Smooth muscle cell of the brain vasculature (primary cell): ENCODE measurements at places on chromosomes 12 and 14.
A peak's percentile ranks its signal among the peaks of the same experiment; 100 is the strongest.

DNA sequence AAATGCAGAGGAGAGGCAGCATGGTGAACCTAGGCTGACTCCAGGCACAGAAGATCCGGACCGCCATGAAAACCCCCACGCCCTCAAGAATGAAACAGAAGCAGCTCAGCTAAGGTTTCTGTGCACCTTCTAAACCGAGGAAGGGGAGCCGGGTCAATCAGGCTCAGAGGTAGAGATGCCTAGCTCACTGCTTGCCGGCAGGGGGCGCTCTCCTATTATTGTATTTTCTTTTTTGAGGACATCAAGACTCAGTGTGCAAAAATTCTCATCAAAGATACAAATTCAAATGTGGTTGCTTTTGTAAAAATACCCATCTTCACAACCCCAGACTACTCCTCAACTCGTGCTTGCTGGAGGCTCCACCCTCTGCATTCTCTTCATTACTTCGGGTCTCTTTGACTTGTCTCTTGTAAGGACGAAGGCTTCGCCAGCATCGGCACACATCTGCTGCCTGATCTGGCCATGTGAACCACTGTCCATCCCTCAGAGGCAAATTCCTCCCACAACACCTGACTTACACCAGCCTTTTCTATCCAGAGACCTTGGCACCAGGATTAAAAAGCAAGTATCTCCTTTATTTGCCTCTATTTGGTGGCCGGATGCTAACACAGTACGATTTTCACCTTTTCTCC, 33.4 kb upstream of the RNASE3 start:
- peak; percentile 10 for DNase-seq

GRCh38 chr12:76018111-76018510, 13.5 kb downstream of the PHLDA1 start:
- no peak for DNase-seq

DNA sequence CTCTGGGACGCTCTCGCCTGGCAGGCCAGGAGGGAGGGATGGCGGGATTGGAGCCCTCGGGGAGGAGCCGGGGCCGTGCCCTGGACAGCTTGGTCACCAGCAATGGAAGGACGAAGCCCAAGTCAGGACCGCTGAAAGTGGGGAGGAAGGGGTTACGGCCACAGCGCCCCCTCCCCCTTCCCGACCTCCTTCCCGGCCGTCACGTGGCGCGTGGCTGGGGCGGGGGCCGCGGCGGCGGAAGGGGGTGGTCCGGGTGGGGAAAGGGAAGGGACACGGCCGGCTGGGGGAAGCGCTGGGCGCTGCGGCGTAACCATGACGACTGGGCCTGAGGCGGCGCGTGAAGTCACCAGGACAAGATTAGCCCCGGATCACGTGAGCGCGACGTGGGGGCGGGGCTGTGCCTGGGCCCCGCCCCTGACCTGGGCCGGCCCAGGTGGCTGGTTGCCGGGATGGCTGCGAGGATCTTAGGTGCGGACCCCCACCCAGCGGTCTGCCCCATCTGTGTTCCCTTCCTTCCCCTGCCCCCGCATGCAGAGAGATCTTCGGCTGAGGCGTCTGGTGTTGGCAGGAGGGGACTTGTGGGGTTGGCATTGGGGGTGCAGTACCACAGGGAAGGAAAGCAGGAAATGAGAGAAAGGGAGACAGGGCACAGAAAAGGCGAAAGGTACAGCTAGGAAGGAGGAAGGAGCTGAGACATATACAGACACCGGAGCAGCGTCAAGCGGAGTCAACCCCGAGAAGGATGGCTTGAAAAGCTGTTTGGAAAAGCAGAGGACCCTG, 6.2 kb downstream of the MAP3K12 start:
- DNase-seq: peak; percentile 66

DNA sequence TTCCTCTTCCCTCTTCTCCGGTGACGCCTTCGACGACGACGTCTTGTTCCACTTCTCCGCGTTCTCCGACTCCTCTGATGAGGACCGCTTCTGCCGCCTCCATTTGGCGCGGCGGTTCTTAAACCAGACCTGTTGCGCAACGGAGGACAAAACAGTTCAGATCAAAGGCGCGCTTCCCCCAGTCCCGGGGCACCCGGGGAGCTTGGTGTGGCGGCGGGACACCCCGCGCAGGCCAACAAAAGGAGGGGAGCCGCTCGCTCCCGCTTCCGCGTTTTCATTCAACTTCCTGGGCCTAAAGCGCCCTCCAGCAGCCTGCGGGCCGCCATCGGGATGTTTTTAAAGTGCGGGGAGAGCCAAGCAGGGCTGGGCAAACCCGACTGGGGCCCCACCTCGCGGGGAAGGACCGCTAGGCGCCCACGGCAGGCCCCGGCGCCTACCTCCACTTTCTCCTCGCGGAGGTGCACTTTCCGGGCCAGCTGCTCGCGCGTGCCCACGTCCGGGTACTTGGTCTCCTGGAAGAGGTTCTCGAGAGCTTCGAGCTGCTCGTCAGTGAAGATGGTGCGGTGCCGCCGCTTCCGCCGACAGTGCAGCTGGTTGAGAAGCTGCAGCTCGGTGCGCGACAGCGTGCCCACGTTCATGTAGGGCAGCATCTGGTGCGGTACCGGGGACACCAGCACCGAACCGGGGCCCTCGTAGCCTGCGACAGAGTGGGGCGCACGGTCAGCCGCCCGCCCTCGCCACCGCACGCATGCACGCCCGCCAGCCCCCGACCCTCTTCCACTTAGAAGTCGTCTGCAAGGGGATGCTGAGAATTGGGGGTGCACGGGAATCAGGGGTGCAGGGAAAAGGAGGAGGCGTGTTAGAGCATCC, 1.2 kb downstream of the GSC start:
- DNase-seq: no peak

DNA sequence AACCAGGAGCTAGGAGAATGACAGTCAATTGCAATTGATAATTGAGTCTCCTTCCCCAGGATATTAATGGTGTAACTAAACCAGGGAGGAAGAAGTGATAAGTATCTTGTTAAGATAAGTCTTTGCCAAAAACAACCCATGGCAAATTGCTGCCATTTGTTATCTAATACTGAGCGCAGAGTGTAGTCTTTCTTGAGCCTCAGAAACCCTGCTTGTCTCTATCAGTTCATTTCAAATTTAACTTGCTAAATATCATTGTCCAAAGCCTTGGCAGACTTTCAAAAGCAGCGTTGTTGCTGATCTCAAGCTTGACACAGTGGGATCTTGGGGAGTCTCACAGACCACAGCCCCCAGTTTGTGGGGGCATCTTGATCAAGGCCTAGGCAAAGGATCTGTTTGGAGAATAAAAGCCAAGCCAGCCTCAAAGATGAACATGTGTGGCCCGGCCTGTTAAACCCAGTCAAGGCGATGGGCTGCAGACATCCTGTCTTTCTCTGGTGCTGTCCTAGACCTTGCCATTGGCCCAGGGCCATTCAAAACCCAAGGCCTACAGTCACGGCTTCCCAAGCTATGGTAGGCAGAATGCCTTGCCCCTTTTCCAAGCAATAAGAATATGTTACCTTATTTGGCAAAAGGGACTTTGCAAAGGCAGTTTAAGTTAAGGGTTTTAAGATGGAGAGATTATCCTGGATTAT, 164.2 kb downstream of the CHST11 start:
- DNase-seq: no peak

DNA sequence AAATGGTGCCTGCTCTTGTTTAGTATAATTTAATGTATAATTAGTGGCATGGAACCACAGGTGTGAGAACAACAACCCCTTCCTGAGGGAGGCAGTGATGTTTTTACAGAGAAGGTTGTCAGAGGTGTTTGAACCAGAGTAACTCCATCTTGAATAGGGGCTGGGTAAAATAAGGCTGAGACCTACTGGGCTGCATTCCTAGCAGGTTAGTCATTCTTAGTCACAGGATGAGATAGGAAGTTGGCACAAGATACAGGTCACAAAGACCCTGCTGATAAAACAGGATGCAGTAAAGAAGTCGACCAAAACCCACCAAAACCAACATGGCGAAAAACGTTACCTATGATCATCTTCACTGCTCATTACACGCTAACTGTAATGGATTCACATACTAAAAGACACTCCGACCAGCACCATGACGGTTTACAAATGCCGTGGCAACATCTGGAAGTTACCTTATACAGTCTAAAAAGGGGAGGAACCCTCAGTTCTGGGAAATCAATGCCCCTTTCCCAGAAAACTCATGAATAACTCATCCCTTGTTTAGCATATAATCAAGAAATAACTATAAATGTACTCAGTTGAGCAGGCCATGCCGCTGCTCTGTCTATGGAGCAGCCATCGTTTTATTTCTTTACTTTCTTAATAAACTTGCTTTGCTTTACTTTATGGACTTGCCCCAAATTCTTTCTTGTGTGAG, 47.8 kb upstream of the LTA4H start:
- no peak for DNase-seq

GRCh38 chr14:55031190-55031589, 4.2 kb downstream of the SOCS4 start:
- DNase-seq: no peak

GRCh38 chr12:51383269-51383905, 7.8 kb downstream of the GALNT6 start:
- DNase-seq: no peak

DNA sequence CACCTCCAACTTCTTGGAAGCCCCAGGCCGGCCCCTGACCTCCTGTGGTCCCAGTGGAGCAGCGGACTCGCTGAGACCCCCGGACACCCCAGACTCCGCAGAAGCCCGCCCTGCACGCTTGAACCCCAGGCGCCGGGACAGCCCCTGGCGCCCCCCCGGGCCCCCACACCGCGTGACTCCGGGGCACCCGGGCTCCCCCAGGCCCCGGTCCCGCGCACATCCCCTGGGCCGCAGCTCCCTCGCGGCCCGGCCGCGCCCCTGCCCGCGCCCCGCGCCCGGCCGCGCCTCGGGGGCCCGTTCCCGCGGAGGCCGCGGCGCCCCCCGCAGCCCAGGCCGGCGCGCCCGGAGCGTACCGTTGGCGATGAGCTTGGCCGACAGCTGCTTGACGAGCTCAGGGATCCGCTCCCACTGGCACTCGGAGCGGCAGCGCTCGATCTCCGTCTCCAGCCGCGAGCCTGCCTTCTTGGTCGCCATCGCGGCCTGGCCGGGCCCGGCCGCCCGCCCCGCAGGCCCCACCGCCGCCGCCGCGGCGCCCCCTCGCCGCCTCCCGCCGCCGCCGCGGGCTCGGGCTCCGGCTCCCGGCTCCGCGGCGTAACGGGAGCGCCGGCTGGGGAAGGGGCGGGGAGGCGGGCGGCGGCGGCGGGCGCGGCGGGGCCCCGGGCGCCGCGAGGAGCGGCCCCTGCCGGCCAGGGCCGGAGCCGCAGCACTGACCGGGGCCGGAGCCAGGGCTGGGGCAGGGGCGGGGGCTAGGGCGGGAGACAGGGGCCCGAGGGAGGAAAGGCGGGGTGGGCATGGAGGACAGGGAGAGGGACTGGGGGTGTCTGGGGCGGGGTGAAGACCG, at the start of gene TTC7B:
TSS of gene TTC7B (minus strand) at position 609 of the 841 bp plus-strand sequence. CDS start at position 474, 135 bp downstream.
- no peak for DNase-seq

DNA sequence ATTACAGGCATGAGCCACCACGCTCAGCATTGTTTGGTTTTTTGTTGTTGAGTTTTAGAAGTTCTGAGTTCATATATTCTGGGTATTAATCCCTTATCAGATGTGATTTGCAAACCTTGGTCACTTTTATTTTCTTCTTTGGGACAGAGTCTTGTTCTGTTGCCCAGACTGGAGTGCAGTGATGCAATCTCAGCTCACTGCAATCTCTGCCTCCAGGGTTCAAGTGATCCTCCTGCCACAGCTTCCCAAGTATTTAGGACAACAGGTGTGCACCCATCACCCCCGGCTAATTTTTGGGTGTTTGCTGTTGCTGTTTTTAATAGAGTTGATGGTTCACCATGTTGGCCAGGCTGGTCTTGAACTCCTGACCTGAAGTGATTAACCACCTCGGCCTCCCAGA, 11.8 kb downstream of the USP30 start:
- no peak for DNase-seq

- DNase-seq: no peak
Observed at GRCh38 chr14:76488551-76488950, 112.6 kb downstream of the ESRRB start.

- DNase-seq: no peak
Observed at GRCh38 chr12:120224304-120225199, 23.6 kb upstream of the RPLP0 start.
